ENCODE measurements at places on chromosomes 2 and 18.

GRCh38 chr18:45335282-45336043, 279.8 kb upstream of the SLC14A2 start:
- DNase-seq = no peak

DNA sequence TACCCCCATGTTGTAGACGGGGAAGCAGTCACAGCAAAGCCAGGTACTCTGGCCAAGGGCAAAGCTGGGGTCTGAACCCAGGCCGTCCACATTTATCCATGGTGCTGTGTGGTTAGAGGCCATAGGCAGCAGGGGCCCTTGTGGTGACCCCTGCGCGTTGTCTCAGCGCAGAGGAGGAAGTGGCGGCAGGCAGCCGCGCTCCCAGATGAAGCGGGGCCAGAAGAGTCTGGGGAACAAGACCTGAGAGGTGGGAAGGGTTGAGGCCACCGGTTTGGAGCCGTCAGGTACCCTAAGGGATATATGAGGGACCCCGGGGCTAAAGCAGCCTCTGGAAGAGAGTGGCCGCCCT, 770 bp downstream of the ZNF396 start:
- DNase-seq = peak; percentile 1

GRCh38 chr2:19783935-19784334, 117.8 kb downstream of the TTC32 start:
- no peak for DNase-seq

DNA sequence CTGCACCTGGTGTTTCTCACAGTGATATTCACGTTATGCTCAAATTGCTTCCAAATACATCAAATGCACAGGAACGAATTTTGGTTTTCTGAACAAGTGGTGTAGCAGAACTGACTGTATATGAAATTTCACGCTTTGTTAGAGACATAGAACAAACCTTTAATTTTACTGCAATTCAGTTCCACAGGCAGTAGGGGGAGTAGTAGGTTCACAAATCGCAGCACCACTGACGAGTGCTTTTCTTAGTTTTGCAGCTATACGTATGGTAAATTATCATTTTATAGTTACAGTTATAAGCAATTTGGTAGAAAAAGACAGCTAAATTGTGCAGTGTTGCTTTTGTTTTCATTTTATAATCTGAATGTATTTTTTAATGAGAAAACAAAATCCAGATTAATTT, 113.3 kb downstream of the KIAA1328 start:
- DNase-seq = no peak
